ENCODE measurements at places on chromosomes 4 and X.

DNA sequence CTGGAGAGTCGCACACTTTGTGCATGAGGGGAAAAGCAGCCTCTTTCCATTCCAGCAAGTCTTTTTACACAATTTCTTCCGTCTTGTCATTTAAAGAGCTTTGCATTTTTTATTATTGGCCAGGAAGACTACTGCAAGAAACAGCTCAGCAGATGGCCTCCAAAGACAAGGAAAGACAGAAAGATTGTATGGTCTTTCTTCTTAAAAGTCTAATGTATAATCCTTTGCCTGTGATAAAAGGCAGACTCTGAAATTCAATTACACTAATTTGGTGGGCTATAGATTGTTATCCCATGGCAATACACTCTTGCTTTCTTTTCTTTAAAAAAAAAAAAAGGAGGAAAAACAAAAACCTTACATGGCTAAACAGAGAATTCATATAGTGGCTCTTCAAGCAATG lies 5.9 kb downstream of the CAPN6 start:
- DNase-seq, result no peak

DNA sequence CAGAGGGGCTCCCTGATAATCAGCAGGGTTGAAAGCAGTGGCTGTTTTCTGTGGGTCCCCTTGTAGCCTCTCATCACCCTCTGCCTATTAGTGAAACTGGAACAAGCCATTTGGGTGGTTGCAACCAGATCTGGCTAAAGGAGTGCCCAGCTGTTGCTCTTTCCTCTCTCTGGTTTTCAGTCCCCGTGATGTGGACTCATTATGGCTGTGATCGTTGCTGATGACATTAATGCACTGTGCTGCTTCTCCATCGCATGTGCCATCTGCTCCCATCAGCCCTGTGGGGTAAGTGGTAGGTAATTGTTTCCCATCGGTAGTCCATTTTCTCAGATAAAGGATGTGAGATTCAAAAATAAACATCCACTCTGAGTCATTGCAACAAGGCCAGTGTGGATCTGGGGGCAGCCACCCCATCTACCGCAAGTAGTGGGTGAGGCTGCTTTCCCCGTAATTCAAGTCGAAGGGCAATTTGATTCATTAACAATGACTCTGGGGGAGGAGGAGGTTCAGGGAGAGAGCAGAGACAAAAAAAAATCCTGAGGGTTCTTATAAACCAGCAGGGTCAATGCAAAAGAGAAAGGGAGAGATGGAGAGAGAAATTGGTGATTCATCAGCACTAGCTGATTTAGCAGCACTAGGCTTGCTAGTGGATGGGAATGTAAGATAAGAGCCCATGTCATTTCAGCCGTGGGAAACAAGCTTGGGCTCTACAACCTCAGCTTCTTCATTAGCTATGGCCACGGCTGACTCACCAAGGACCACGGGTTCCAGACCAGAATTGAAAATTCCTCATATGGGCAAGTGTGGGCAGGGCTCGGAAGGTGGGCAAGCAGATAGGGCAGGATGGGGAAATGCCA lies 357.8 kb downstream of the MID1IP1 start:
- DNase-seq, result peak; percentile 35

GRCh38 chr4:53043891-53044650 lies 182.0 kb downstream of the RASL11B start:
- no peak for DNase-seq

GRCh38 chrX:152913910-152914309 lies 16.0 kb downstream of the ZNF185 start:
- no peak for DNase-seq
